ENCODE measurements at places on chromosomes 1 and 21. TPM values are rescaled to one million over a fixed set of nuclear protein-coding genes. Genes with fewer than 3 reads are reported as not detected.

Gene RHEX
- 0.26 TPM for total RNA-seq

Gene EEIG2
- total RNA-seq, result 1.9 TPM

Gene MAB21L3
- 7.2 TPM for total RNA-seq

Gene CD1D
- 6.3 TPM for total RNA-seq

Gene HSD3B2
- not detected for total RNA-seq

Gene PTGS2
- 3.0 TPM for total RNA-seq

Gene TNFRSF1B
- total RNA-seq, result 51.9 TPM

Gene COL16A1
- total RNA-seq, result 3.5 TPM

Gene PPP1R8
- total RNA-seq, result 12.4 TPM

Gene PPIAL4G
- total RNA-seq, result not detected

Gene SV2A
- total RNA-seq, result 0.24 TPM

Gene IGFN1
- 0.18 TPM for total RNA-seq

Gene CBR3
- total RNA-seq, result 0.38 TPM

- DNase-seq, result no peak
Measured at GRCh38 chr1:154445040-154445472, 39.9 kb downstream of the IL6R start.

GRCh38 chr21:45935628-45936027 lies 45.9 kb upstream of the COL6A1 start:
- no peak for DNase-seq

DNA sequence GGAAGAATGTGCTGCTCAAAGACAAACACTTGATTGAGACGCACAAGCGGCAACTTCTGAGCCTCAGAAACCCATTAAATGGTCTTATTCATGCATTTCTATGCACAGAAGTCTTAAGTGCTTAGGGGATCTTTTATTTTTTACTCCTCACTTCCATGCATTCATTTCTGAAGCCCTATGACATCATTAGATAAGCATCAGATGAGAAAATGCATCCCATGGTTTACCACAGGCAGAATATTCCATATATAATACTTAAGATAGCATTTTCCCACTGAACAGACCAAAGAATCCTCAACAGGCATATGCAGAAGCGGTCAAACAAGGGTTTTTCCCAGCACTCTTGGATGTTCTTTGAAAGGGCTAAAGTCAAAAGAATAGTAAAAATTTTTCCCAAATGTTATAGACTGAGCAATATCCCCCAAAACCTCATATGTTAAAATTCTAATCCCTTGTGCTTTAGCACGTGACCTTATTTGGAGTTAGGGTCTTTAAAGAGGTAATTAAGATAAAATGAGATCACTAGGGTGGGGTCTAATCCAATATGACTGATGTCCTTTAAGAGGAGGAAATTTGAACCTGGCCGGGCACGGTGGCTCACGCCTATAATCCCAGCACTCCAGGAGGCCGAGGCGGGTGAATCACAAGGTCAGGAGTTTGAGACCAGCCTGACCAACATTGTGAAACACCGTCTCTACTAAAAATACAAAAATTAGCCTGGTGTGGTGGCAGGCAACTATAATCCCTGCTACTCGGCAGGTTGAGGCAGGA lies 22.6 kb upstream of the FAM89A start:
- DNase-seq, result no peak

DNA sequence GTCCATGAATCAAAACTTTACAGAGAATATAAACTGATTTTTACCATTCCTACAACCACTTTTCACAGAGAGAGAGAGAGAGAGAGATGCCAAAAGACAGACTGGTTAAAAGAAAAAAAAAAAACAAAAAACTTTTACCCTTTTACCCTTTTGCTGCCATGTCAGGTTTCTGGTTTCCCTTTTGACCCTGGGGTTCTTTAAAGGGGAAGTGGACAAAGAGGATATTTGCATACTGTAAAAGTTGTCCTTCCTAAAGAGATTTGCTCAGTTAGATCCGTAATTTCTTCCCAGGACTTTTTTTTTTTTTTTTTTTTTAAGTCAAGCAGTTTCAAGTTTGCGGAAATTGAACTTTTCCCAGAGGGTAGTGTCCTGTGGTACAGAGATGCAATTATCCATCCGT lies 287.8 kb upstream of the RGS18 start:
- no peak for DNase-seq

DNA sequence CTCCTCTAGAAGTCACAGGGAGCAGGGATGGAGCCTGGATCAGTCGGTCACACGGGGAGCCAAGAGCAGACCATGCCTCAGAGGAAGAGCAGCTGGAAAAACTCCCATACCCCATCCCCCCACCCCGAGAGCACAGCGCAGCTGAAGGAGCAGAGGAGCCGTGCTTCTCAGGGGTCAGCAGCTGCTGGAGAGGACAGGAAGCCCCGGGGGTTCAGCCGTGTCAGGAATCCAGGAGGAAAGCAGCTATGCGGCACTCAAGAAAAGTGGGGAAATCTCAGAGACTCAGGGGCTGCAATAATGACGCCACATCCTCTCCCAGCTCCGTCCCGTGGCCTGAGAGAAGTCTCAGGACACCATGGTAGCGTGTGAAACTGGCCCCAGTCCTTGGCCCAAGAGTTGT lies 102.3 kb downstream of the NPHP4 start:
- peak; percentile 35 for DNase-seq

DNA sequence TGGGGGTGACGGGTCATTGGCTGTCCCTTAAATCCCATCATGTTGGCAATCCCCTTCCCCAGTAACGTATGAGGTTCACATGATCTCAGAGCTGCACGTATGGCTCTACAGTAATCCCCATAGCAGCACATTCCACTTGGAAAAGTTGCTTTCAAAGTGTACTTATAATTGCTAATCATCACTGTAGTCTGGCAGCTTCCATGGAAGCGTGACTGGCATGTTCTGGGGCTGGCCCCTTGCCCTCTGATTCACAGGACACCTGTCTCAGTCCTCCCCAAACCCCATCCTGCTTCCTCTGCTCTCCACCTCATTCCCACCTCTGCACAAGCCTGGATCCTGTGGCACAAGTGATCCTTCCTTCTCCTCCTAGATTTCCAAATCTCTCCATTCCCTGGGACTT lies 102.2 kb downstream of the TSEN15 start:
- DNase-seq, result no peak

DNA sequence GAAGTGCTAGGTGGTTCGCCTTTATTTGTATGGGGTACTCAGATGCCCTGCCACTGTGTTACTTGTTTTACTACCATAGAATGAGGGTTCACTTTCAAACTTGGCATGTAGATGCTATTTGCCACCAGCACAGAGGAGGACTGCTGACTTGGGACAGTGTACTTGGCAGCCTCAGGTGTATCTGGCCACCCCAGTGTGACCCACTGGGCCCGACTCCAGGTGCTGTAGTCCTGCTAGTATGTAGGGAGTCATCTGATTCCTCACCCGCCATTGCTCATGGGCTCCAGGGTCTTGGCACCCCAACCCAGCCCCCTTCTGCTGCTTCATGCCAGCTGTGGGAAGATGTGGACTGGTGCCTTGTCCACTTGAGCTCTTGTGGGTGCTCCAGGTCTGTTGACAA lies 40.0 kb downstream of the ZNF678 start:
- no peak for DNase-seq

- DNase-seq, result no peak
Measured at GRCh38 chr1:43841321-43842174, 92.1 kb upstream of the ARTN start.

DNA sequence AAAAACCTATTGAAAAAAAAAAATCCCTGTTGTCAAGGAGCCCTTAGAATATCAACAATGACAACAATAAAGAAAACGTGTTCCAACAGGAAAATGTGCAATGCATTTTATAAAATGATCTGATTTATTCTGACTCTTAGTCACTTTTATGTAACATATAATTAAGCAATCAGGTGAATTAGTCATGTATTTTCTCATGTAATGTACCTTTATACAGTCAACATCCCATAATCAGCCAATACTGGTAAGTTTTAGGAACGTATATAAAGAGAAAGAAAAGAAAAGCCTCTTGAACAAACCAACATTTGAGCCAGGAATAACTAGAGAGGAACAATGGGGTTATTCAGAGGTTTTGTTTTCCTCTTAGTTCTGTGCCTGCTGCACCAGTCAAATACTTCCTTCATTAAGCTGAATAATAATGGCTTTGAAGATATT lies at the start of gene CLCA4:
CLCA4 (plus strand) TSS at position 292 of the 435 bp plus-strand sequence; CDS start at position 334, 42 bp downstream.
- DNase-seq, result no peak

GRCh38 chr1:56788588-56788987 lies 30.6 kb downstream of the FYB2 start:
- peak; percentile 70 for DNase-seq

DNA sequence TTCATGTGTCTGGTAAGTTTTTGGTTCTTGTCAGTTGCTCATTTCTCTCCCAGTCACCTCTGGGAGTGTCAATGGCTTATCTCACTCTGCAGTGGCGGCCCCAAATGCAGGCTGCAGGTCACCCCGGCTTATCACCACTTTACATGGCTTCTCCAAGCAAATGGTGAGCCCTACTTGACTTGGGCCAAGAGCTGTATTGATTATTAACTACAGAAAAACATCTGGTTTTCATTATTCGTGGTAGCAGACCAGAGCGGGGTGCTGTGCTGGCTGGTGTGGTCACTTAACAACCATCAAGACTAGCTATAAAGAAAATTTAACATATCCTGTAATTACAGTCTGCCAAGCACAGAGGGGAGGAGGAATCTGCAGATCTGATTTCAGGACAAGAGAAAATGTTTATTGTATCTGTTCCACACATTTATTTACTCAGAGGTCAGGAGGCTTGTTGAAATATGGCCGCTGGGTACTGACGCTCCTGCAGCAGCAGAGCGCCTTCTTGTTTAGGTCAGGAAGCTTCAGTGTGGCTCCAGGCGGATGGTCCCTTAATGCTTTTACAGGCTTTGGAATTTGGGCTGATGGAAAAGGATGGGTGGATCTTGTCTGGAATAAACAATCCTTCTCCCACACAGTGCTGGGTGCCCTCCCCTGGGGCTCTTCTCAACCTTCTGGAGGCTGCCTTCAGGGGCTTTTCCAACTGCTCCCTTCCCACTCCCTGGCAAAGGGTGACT lies 87.8 kb downstream of the HLX start:
- DNase-seq, result no peak

- DNase-seq, result no peak
Measured at GRCh38 chr1:177305040-177306018, 134.6 kb downstream of the BRINP2 start.

DNA sequence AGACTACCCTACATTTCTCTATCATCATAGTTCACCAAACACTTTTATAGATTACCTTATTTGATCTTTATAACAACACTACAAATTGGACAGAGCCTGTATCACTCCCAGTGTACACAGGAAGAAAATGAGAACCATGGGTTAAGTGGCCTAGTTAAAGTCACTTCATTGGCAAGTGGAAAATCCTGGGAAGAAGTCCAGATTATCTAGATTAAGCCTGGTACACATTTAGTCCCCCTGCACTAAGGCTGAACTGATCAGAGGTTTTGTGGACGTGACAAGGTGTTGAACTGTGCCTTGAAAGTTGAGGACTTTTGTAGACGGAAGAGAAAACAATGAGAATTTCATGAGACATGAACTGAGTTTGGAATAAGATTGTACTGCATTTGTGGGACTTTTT lies 7.5 kb upstream of the USH2A start:
- DNase-seq, result no peak

- DNase-seq, result no peak
Measured at GRCh38 chr1:220378571-220379302, 106.5 kb upstream of the RAB3GAP2 start.

DNA sequence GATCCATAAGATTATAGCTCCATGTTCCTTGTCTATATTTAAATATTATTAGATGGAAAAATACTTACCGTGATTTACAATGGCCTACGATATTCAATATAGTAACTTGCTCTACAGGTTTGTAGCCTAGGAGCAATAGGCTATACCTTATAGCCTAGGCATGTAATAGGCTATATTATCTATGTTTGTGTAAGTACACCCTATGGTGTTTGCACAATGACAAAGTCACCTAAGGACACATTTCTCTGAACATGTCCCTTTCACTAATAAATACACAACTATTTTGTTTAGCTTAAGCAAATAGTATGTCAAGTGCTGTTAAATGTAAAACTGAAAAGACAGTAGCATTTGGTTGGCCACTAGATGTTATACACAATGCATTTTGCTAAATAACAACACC lies 248.9 kb upstream of the ADGRL4 start:
- DNase-seq, result no peak

DNA sequence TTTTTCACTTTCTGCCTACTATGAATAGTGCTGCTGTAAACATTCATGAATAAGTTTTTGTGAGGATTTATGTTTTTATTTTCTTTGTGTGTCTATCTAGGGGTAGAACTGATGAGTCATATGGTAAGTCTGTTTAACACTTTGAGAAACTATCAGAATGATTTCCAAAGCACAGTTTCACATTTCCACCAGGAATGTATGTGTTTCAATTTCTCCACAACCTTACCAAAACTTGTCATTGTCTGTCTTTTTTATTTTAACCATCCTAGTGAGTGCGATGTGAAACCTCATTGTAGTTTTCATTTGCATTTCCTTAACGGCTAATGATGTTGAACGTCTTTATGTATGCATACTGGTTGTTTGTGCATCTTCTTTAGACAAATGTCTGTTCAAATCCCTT lies 23.5 kb downstream of the RNASEL start:
- no peak for DNase-seq

GRCh38 chr1:43890815-43891214 lies 42.8 kb upstream of the ARTN start:
- no peak for DNase-seq

DNA sequence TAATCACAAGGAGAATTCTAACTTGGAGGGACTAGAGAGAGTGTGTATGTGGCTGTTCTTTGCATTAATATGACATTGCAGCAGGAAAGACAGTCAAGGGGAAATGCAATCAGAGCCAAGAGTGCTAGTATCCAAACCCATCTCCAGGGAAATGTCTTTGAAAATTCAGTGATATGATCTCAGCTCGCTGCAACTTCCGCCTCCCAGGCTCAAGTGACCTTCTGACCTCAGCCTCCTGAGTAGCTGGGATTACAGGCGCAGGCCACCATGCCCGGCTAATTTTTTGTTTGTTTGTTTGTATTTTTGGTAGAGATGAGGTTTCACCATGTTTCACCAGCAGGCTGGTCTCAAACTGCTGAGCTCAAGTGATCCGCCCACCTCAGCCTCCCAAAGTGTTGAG lies 16.3 kb downstream of the VASH2 start:
- DNase-seq, result no peak

GRCh38 chr1:224615861-224616755 lies at the start of gene CNIH3:
TSS of gene CNIH3 (plus strand) at chr1:224616317. CDS start at chr1:224617175, 858 bp downstream.
- DNase-seq, result no peak

GRCh38 chr1:26538480-26539412 lies 9.2 kb downstream of the RPS6KA1 start:
- DNase-seq, result no peak

GRCh38 chr1:241787691-241788090 lies 60.3 kb upstream of the EXO1 start:
- DNase-seq, result no peak

- no peak for DNase-seq
Measured at GRCh38 chr1:210901981-210902770, 231.8 kb downstream of the KCNH1 start.

DNA sequence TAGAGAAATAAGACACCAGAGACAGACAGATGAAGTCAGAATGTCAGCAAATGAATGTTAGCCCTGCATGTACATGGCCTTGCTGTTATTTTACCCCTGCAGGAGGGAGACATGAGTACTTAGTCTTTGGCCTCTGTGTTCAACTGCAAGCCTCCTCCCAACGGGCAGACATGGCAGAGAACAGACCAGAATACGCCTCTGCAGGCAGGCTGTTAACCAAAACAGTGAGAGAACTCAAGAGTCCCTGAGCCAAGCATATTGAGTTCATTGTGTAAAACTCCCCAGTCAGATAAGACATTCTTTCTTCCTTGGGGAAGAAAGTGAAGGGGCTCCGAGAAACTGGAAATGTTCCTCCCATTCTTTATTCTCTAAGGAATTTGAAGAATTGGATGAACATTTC lies 150.9 kb downstream of the PHTF1 start:
- DNase-seq, result no peak

- DNase-seq, result no peak
Measured at GRCh38 chr1:182395906-182396305, 4.3 kb upstream of the GLUL start.
